Type B pancreatic cell (in vitro differentiated cells): ENCODE measurements at places on chromosomes 2 and 18. TPM values are rescaled to one million over a fixed set of nuclear protein-coding genes. Genes with fewer than 3 reads are reported as not detected.

DNA sequence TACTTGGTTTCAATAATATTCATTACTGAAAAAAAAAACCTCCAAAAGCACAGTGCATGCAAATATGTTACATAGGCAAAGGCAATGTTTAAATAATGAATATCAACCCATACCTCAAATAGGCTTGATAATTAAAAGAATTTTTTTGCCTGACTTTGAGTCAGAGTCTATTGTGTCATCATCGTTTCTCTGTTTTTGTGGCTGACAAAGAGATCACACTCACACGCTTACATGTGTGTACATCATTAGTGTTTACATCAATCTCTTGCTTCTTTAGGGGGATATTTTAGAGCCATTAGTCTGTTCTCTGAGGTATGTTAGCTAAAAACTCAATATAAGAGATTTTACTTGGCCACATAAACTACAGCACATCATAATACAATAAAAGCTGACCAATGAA, 150.3 kb upstream of the MMADHC start:
- no peak overlapping the region for H3K4me3 ChIP-seq
- H3K27me3 ChIP-seq: peaks cover 9% of the 10 kb centered on the region
- H3K27ac ChIP-seq: no peak overlapping the region
- H3K4me1 ChIP-seq: peaks cover 37% of the 10 kb centered on the region

GRCh38 chr2:218369330-218369729, 12.7 kb downstream of the CATIP start:
- H3K27me3 ChIP-seq: no peaks in the 10 kb centered on the region
- peaks cover 18% of the 10 kb centered on the region for H3K4me1 ChIP-seq
- H3K36me3 ChIP-seq: no peaks in the 10 kb centered on the region
- H3K4me3 ChIP-seq: no peak overlapping the region
- H3K27ac ChIP-seq: no peak overlapping the region

GRCh38 chr2:215885536-215885935, 127.8 kb downstream of the MREG start:
- peaks cover 29% of the 10 kb centered on the region for H3K4me1 ChIP-seq
- H3K4me3 ChIP-seq: no peak overlapping the region
- H3K36me3 ChIP-seq: peaks cover 6% of the 10 kb centered on the region
- H3K27me3 ChIP-seq: no peaks in the 10 kb centered on the region

GRCh38 chr2:205283736-205284270, 398.5 kb upstream of the NRP2 start:
- H3K27me3 ChIP-seq: no peaks in the 10 kb centered on the region
- peaks cover 45% of the 10 kb centered on the region for H3K4me1 ChIP-seq
- DNase-seq: no peak
- H3K27ac ChIP-seq: no peak overlapping the region

- H3K27me3 ChIP-seq: no peaks in the 10 kb centered on the region
- H3K4me1 ChIP-seq: peaks cover 6% of the 10 kb centered on the region
- no peak overlapping the region for H3K4me3 ChIP-seq
- H3K27ac ChIP-seq: no peak overlapping the region
Measured at GRCh38 chr2:188675391-188676009, 298.7 kb upstream of the COL3A1 start.

- no peak for DNase-seq
- H3K4me1 ChIP-seq: peaks cover 12% of the 10 kb centered on the region
Measured at GRCh38 chr2:5433855-5434254, 258.3 kb upstream of the SOX11 start.

The CFAP65 gene
- total RNA-seq: 0.29 and 2.1 TPM in 2 replicates

- DNase-seq: no peak
- H3K27ac ChIP-seq: peak overlapping the region; percentile 58
- no peak overlapping the region for H3K4me3 ChIP-seq
- H3K36me3 ChIP-seq: peaks cover 30% of the 10 kb centered on the region
Measured at GRCh38 chr2:200340508-200341224, 34.2 kb downstream of the SPATS2L start.

The MYO5B gene
- total RNA-seq: 51.7 and 130 TPM in 2 replicates

The TUBA3E gene
- total RNA-seq: not detected in 2 replicates

The TUBA4B gene
- not detected in 2 replicates for total RNA-seq

GRCh38 chr2:42838133-42838532, 45.8 kb upstream of the HAAO start:
- no peak overlapping the region for H3K4me3 ChIP-seq
- no peak overlapping the region for H3K27ac ChIP-seq
- H3K4me1 ChIP-seq: peaks cover 31% of the 10 kb centered on the region
- H3K36me3 ChIP-seq: peaks cover 4% of the 10 kb centered on the region

- H3K4me1 ChIP-seq: no peaks in the 10 kb centered on the region
- no peak overlapping the region for H3K27ac ChIP-seq
- H3K4me3 ChIP-seq: no peak overlapping the region
- DNase-seq: no peak
Measured at GRCh38 chr2:209553913-209554312, 130.1 kb downstream of the MAP2 start.

DNA sequence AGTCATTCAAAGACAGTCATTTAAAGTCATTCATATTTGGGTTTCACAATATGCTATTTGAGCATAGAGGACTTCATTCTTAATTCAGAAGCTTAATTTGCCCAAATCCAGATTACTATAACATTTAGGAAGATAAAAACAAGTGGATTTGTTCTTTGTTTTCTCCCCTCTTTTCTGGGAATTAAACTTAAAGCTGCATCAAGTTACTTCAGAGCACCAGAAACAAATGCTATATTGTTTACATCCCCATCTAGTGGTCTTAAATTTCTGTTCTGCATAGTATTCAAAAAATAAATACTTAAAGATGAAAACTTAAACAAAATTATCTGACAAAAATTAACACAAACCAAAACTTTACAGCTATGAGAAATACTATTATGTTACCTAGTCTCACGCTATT, 34.7 kb upstream of the MARCHF7 start:
- no peak for DNase-seq
- H3K27ac ChIP-seq: no peak overlapping the region
- H3K36me3 ChIP-seq: no peaks in the 10 kb centered on the region
- H3K4me3 ChIP-seq: no peak overlapping the region

DNA sequence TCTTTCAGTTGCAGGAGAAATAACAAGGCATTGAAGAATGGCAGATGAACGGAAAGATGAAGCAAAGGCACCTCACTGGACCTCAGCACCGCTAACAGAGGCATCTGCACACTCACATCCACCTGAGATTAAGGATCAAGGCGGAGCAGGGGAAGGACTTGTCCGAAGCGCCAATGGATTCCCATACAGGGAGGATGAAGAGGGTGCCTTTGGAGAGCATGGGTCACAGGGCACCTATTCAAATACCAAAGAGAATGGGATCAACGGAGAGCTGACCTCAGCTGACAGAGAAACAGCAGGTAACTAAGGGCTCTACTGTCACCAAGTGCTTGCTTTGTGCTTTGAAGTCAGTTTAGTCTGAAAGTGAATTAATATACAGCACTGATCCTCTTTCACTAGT, 118.5 kb upstream of the UNC80 start:
- no peak overlapping the region for H3K27ac ChIP-seq
- no peaks in the 10 kb centered on the region for H3K27me3 ChIP-seq

- no peak overlapping the region for H3K27ac ChIP-seq
- no peak overlapping the region for H3K4me3 ChIP-seq
- H3K36me3 ChIP-seq: no peaks in the 10 kb centered on the region
- H3K4me1 ChIP-seq: no peaks in the 10 kb centered on the region
Measured at GRCh38 chr18:23498877-23499276, 4.4 kb upstream of the RMC1 start.

GRCh38 chr2:237485844-237486243, 1.2 kb upstream of the MLPH start:
- peaks cover 10% of the 10 kb centered on the region for H3K4me1 ChIP-seq
- H3K27ac ChIP-seq: peak overlapping the region; percentile 51
- peaks cover 75% of the 10 kb centered on the region for H3K27me3 ChIP-seq
- DNase-seq: no peak
- H3K36me3 ChIP-seq: no peaks in the 10 kb centered on the region

DNA sequence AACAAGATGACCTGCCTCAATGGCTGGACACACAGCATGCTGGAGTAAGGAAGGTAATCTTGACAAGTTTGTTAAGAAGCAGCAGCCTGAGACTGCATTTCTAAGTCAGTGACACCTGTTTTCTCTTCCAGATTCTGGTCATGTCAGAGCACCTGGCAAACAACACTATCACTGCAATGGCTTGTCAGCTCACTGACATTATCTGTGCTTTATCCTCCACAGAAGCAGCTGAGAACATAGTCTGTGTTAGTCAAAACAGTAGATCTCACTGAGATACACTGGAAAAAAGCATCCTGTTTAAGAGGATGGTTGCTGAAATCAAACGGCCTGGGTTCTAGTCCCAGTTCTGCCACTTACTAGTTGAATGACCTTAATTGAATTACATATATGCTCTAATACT, 355.2 kb downstream of the RIT2 start:
- H3K27me3 ChIP-seq: no peaks in the 10 kb centered on the region
- no peaks in the 10 kb centered on the region for H3K36me3 ChIP-seq
- H3K4me3 ChIP-seq: no peak overlapping the region
- H3K4me1 ChIP-seq: peaks cover 11% of the 10 kb centered on the region

The LBX2 gene
- 1.5 and 2.8 TPM in 2 replicates for total RNA-seq

DNA sequence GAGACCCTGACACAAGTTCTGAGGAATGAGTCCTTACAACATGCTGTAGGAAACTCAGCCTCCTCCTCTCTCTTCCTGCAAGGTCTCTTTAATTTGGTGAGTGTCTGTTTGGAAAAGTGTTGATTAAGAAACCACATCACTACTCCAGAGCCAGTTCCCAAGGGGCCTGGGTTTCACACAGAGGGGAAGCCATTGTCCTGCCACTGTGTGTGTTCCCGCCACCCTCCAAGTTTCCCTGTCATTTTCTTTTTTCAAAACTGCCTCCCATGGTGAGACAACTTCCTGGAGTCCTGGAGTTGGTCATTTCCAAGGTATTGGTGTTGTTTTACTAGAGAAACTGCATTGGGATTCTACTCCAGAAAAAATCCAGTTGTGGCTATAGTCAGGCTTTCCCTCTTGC, 232.0 kb upstream of the PARD3B start:
- H3K4me3 ChIP-seq: no peak overlapping the region
- peaks cover 12% of the 10 kb centered on the region for H3K27me3 ChIP-seq
- H3K36me3 ChIP-seq: no peaks in the 10 kb centered on the region
- peaks cover 24% of the 10 kb centered on the region for H3K4me1 ChIP-seq

DNA sequence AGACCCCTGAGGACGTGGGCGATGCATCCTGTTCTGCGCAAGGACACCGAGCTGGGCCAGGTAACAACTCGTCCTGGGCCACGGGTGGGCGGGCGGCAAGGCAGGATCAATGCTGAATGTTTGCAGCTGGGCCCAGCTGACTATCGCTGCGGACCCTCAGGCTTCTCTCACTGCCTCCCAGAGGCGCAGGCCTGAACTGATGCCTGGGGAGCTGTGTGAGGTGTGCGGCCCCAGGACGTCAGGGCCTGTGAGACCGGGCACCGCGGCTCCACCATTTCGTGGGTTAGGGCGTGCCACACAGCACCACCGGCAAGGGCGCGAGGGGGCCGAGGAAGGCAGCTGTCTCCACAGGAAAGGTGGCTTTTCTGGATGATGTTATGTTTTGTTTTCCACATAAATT, 307.4 kb downstream of the NDUFA10 start:
- H3K36me3 ChIP-seq: no peaks in the 10 kb centered on the region
- DNase-seq: peak; percentile 62
- peaks cover 20% of the 10 kb centered on the region for H3K4me1 ChIP-seq
- no peak overlapping the region for H3K4me3 ChIP-seq

The SAG gene
- 0.43 TPM in 1 of 2 replicates, not detected in the other for total RNA-seq

GRCh38 chr18:73270920-73271634, 403.3 kb upstream of the NETO1 start:
- no peaks in the 10 kb centered on the region for H3K36me3 ChIP-seq
- H3K27me3 ChIP-seq: no peaks in the 10 kb centered on the region
- no peak overlapping the region for H3K27ac ChIP-seq
- no peak overlapping the region for H3K4me3 ChIP-seq
- DNase-seq: no peak
- peaks cover 8% of the 10 kb centered on the region for H3K4me1 ChIP-seq

DNA sequence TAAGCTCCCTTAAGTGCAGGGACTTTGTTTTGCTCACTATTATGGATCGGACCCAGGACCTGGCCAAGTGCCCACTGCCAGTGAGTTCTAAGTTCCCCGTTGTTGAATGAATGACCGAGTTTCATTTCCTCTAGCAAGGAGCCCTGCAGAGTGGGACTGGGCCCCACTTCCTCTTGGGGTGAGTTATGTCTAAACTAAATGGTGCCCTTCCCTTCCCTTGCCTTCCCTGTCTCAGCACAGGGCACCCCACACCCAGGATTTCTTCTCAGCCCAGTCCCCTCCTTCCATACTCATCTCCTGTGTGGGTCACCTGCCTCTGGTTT, 195.3 kb upstream of the HS6ST1 start:
- no peaks in the 10 kb centered on the region for H3K36me3 ChIP-seq
- no peak overlapping the region for H3K27ac ChIP-seq
- H3K4me1 ChIP-seq: no peaks in the 10 kb centered on the region
- no peaks in the 10 kb centered on the region for H3K27me3 ChIP-seq

DNA sequence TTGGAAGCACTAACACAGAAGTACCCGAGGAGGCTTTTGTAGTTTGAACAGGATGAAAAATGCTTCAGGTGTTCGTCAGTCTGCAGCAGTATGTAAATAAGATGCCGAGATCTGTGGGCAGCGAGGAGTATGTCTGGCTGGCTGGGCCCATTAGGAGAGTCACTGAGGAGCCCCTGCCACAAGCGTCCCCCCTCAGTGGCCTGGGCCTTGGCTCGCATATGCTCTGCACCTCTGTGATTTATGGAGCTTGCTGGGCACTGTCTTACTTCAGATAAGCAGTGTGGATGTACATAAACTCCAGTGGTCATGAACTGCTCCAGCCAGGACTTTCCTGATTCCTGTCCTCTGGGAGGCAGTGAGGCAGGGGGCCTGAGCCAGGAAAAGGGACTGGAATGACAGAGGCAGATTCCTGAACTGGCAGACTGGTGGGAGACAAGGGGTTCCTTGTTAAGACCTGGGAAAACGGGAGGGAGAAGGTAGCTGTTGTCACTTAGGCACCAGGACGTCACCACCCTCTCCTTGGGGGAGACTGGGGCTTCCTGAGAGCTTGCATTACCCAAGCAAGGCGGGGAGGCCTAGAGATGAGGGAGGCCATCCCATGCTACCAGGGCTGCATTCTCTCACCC, 46.0 kb downstream of the CELF4 start:
- DNase-seq: no peak
- H3K36me3 ChIP-seq: no peaks in the 10 kb centered on the region
- no peak overlapping the region for H3K27ac ChIP-seq
- no peak overlapping the region for H3K4me3 ChIP-seq
- peaks cover 52% of the 10 kb centered on the region for H3K4me1 ChIP-seq

The TSPYL6 gene
- total RNA-seq: not detected in 2 replicates
